ENCODE measurements at places on chromosomes 12 and 14.

DNA sequence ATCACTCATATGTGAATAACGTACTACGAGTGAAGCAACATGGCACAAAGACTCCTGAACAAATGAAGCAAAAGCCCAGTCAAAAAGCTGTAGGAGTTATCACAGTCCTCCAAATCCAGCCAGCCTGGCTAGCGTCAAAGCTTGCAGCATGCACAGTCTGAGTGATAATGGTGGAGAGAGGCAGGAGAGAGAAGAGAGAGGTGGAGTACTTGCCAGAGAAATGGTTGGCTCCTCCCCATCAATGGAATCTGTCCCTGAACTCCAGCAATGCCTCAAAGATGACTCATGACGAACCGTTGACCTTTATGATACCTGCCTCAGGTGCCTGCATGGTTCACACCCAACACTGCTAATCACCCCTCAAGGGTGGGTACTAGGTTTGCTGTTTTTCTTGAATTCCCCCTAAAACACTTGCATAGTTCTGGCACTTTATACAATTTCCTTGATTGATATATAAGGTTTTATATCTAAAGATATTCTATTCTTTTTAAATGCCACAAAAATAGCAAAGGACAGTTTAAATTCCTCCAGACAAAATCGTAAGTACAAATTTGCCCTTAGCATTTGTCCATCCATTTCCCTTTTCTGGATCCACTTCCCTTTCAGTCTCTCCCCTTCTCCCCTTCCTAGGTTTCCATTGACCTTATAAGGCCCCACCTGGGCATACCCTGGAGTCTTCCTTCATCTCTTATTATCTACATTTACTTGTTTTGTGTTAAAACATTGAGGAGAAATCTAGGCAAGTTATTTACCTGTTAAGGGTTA is 10.2 kb downstream of the ARHGDIB start:
- no peak for DNase-seq

- DNase-seq: no peak
These were observed 56.8 kb downstream of the LRFN5 start for GRCh38 chr14:41663473-41663850.

DNA sequence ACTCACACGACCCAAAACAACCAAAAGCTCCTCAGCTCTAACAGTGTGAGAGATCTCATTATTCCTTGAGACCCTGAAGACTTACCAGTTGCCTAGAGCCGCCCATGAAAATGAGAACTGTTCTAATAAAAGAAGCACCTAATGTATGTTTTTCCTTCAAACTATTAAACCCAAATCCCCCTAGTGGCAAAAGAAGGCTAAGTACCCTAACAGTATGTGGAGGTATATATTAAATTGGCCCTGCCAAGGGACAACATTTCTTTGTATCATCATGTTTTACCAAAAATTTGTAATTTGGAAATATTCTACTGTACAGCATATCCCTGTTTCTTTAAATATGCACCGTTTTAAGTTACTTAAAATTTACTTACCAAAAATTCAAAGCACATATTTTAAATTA is 38.0 kb upstream of the PPFIA2 start:
- DNase-seq: peak; percentile 25

- peak; percentile 42 for DNase-seq
These were observed 25.5 kb downstream of the CEP83 start for GRCh38 chr12:94434171-94434570.

DNA sequence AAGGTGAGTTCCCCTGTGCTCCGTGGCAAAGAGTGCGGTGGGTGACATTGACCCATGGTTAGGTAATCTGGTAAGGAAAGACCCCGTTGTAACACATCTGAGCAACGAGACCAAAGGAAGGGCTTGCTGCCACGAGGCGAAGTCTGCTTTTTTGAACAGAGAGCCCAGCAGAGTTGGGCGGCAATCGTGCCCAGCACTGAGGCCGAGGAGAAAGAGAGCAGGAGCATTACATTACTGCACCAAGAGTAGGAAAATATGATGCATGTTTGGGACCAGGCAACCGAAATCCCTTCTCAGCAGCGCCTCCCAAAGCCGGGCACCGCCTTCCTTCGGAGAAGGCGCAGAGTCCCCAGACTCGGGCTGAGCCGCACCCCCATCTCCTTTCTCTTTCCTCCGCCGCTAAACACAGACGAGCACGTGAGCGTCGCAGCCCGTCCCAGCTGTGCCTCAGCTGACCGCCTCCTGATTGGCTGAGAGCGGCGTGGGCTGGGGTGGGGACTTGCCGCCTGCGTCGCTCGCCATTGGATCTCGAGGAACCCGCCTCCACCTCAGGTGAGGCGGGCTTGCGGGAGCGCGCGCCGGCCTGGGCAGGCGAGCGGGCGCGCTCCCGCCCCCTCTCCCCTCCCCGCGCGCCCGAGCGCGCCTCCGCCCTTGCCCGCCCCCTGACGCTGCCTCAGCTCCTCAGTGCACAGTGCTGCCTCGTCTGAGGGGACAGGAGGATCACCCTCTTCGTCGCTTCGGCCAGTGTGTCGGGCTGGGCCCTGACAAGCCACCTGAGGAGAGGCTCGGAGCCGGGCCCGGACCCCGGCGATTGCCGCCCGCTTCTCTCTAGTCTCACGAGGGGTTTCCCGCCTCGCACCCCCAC is at the start of gene HIF1A:
HIF1A (plus strand) TSS at position 684 of the 865 bp plus-strand sequence. CDS start 292 bp downstream, outside the sequence.
- DNase-seq: peak; percentile 98

DNA sequence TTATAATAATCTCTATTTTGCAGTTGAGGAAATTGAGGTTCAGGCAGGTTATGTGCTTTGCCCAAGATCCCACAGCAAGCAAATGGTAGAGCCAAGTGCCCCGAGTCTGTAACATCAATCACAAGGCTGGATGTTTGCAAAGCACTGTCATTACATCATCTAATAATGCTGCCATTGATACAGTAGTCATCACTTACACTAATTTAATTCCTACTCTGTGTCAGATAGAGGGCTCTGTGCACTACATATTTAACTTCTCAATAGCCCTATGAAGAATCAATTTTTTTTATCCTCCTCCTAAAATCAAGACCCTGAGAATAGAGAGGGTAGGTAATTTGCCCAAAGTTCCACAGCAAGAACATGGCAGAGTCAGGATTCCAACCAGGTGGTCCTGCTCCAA is 178.1 kb upstream of the VASH1 start:
- no peak for DNase-seq

- DNase-seq: no peak
These were observed 47.9 kb downstream of the VCPKMT start for GRCh38 chr14:50068496-50068895.

DNA sequence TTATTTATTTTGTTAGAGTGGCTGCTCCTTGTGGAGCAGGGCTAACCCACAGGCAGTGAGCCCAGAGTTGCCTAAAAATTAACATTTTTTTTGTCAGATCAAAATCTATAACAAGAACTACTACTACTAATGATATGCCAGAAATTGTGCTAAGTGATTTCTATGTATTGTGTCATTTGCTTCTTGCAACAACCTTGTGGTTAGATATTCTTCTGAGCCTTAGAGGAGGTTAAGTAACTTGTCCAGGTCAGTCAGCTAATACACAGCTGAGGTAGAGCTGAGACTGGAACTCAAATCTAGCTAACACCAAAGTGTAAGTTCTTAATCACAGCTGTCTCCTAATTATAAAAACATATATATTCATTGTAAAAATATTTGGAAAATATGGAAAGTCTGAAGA is 29.8 kb downstream of the CFL2 start:
- DNase-seq: no peak

DNA sequence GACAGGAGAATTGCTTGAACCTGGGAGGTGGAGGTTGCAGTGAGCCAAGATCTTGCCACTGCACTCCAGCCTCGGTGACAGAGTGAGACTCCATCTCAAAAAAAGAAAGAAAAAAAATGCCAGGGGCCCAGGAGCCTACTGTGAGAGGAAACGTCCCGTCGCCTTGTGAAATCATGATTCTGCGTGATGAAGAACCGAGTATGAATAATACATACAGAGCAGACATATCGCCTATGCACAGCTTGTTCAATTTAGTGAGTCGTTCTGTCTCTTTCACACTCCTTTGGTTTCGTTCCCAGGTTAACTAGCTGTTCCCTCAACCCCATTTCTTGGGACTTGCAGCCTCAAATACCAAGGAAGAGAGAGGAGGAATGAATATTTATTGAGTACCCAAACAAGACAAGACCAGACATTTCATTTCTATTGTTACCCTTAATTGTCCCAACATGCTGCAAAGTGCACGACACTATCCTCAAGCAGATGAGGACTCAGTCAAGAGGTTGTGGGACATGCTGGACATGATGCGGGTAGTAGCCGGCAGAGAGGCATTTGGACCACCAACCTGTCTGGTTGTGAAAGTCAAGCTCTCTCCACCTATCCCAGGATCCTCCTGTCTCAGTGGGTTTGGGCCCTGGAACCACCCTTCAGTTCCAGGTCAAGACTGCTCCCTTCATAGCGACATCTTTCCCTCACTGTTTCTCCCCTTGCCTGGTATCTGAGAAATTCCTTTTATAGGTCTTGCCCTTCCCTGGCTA is 8.6 kb upstream of the CD27 start:
- DNase-seq: no peak

GRCh38 chr12:69154585-69155363 is 84.6 kb upstream of the CPSF6 start:
- DNase-seq: peak; percentile 69

GRCh38 chr12:124024263-124024678 is 51.3 kb downstream of the ZNF664 start:
- DNase-seq: no peak

GRCh38 chr14:69796797-69797500 is at the start of gene SLC10A1:
Gene SLC10A1 (minus strand): TSS chr14:69797241. CDS start chr14:69797155, 86 bp downstream.
- DNase-seq: no peak

DNA sequence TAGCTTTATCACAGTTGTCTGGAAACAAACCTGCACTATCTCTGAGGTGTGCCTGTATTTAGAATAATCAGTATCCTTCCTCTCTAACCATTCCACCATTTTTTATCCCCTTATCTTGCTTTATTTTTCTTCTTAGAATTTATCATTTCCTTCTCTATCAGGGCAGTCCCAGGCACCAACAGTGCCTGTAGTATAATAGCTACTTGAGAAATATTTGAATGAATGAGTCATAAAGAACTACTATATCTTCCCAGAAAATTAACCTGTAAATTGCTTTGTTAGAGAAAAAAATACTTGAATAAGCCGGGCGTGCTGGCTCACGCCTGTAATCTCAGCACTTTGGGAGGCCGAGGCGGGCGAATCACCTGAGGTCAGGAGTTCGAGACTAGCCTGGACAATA is 21.2 kb upstream of the FOXJ2 start:
- no peak for DNase-seq

GRCh38 chr12:69988481-69989321 is 163.7 kb downstream of the MYRFL start:
- no peak for DNase-seq

DNA sequence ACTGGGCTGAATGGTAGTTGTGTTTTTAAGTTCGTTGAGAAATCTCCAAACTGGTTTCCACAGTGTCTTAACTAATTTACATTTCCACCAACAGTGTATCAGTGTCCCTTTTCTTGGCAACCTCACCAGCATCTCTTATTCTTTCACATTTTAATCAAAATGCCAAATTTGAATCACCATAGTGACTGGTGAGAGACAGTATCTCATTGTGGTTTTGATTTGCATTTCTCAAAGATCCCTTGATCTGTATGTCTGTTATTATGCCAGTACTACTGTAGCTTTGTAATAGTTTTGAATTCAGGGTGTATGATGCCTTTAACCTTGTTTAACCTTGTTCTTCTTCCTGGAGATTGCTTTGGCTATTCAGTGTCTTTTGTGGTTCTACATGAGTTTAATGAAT is 2.2 kb upstream of the EIF2S3B start:
- DNase-seq: no peak

DNA sequence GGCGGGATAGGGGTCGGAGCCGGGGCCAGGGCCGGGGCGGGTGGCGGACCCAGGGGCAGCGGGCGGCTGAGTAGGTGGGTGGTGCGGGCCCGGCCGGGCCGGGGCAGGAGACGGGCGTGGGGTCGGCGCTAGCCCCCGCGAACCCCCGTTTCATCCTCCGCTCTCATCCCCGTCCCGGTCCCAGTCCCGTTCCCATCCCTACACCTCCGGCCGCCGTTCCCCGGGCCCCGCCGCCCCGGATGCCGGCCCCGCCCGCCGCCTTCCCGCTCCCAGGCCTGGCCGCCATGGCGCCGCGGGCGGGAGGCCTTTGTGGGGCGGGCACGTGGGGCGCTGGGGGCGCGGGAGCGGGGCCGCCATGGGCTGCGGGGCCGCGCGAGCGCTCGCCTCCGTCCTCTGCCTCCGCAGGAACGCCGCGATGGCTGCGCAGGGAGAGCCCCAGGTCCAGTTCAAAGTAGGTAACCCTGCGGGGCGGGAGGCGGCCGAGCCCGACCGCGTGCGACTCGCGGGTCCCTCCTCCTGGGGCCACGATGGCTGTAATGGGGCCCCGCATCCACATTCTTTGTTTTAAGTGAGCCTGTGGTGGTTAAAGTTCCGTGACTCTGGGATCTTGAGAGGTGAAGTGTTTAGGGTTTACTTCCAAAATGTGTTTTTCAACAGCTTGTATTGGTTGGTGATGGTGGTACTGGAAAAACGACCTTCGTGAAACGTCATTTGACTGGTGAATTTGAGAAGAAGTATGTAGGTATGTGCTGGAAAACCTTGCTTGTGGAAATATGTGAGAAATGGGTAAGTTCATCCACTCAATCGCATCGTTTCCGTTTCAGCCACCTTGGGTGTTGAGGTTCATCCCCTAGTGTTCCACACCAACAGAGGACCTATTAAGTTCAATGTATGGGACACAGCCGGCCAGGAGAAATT is 572 bp downstream of the RAN start:
- DNase-seq: peak; percentile 44

DNA sequence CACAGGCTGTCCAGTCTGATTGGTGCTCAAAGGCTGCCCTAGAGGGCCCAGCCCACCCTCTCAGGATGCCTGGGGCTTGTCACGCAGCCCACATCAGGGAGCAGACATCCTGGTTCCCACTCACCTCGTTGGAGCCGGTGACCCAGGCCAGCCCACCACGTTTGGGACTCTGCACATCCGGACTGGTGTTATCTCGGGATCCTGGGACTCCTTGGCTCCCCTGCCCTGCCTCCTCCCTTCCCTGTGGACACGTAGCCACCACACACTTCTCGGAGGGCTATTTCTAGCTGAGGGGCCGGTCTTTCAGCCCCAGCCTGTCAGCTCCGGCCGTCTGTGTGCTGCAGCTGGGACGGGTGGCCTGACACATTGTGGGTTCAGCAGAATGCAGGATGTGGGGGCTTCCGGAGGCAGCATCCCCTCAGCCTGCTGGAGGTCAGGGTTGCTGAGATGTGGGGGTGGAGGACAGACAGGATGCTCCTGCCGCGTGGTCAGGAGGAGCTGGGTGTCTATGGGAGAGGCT is 12.8 kb upstream of the FGF23 start:
- peak; percentile 63 for DNase-seq

DNA sequence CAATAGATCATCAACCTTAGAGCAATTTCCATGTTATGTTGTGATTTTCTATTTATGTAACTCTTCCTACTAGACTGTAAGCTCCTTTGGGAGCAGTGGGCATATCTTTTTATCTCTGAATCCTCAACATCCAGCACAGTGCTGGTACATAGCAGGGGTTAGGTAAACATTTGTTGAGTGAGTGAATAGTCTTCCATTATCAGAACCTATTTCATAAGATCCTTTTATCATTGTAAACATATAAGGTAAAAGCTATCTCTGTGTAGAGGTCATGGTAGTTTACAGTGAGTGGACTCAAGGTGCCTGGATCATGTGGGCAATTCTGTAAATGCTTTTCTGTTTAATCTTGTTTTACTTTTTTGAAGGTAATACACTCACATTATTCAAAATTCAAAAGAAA is 15.1 kb downstream of the FKBP11 start:
- no peak for DNase-seq
